WERI-Rb-1 (cell line): ENCODE measurements at places on chromosomes 2 and 18.

GRCh38 chr18:10558243-10558966 lies 32.6 kb downstream of the NAPG start:
- no peak for DNase-seq

DNA sequence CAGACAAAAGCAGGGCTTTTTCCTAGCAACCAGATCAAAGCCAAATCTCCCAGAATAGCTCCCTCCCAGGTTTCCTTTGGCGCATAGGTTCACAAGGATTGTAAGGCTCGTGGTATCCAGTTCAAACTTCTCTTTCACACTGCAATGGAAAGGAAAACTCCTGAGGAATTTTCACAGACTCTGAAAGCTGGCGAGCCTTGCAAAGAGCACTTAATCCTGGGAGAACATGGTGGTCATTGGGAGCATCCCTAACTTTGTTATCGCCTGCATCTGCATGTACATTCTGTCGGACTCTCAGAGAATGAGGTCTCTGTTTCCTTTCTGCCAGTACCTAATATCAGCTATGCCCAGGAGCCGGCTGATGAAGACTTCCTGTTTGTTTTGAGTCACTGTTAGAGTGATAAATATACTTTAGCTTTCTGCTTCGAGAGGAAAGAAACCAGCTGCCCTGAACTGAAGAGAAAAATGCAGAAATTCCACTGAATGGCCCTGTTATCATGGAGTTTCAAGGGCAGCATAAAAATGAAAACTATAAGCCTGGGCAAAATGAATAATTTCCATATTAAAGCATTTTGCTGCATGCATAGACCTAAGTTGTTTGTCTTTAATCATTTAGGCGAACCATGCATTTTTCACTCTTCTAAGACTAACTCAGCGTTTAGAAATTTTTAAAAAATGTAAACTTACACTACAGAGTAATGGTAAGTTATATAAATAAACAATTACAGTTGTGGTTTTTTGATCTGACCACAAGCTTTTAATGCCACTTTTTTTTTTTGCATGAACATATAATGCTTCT lies 76.4 kb upstream of the ZEB2 start:
- no peak for DNase-seq

- no peak for DNase-seq
Measured at GRCh38 chr2:208064220-208064961, 39.1 kb upstream of the PLEKHM3 start.

- peak; percentile 92 for DNase-seq
Measured at GRCh38 chr2:31333527-31334183, 80.9 kb downstream of the XDH start.

DNA sequence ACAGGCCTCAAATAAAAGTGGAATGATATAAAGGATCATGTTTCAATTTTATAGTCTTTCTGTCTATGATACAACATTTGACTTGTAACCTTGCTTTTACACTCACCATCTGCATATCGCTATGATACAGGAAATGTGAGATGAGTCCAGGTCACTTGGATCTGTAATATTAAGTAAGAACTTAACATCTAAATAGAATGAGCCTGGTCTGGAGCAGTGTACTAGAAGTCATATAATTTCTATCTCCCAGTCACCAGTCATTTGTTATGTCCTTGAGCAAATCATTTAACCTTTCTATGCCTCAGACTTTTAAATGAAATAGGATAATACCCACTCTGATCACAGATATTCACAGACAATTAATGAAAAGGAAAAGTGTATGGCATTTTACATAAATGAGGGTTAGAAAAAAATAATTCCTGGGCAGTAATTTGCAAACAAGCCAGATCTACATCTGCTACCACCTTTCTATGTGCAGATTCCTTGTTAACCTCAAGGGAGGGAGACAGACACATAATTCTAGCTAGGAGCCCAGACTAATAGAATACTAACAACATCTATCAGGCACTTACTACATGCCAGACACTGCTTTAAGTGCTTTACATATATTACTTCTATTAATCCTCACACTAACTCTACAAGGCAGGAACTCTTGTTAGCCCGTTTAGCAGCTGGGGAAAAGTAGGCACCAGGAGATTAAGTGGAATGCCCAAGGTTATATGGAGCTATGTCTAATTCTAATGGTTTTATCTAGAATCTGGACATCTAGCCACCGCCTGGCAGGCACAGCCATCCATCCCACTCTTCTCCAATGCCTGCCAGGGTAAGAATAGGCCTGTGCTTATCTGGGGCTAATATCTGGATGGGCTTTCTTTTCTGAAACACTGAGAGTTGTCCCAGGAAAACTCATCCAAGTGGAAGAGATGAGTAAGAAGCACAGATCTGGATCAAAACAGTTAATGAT lies 313.6 kb upstream of the CDH20 start:
- DNase-seq: peak; percentile 26

GRCh38 chr2:161983866-161984265 lies 90.1 kb downstream of the DPP4 start:
- DNase-seq: no peak

DNA sequence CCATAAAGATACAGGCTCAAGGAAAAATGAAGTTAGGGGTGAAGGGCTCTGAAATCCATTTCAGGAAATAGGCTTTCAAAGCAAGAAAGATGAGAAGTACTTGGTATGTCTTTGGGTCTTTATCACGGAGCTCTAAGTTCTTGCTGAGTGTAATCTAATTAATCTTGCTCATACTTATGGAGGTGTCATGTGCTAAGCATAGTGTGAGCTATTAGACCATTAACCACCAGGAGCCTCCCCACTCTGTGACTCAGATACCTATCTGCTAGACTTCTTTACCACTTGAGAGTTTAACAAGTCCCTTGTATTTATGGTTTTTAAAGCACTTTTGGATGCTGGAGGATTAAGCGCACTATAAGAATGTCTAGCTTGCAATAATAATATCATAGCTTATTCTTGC lies 678.7 kb downstream of the EPHA4 start:
- no peak for DNase-seq
